ENCODE measurements at places on chromosomes 6 and 20.
A peak's percentile ranks its signal among the peaks of the same experiment; 100 is the strongest.

DNA sequence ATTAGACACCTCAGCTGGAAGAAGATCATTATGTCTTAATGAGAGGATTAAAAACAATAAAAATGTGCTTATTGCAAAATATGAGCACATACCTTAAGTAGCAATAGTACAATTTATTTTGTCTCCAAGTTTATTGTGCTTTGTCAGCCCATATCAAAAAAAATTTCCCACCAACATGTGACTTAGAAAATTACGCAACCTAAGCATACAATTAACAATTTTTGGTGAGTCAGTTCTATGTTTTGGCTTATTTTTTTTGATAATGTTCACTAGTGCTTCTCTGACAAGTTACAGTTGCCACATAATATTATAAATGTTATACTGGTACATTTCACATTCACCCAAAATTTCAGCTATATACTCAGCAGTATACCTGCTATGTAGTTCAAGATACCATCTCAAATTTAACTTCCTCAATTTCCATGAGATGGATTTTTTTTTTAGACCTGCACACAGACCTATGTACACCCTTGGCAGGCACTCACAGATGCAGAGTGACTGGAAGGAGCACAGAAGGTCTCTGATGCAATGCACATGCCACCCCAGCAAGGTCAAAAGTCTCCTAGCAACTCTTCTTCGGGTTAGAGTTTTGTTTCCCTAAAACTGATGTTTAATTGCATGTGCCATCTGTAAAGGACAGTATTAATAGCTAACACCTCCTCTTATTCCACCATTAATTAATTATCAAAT lies 112.4 kb downstream of the PRKN start:
- no peak for DNase-seq

- no peak for DNase-seq
Measured at GRCh38 chr6:109351231-109352130, 30.8 kb downstream of the CD164 start.

- no peak for DNase-seq
Measured at GRCh38 chr6:32855467-32856174, 1.6 kb downstream of the PSMB9 start.

DNA sequence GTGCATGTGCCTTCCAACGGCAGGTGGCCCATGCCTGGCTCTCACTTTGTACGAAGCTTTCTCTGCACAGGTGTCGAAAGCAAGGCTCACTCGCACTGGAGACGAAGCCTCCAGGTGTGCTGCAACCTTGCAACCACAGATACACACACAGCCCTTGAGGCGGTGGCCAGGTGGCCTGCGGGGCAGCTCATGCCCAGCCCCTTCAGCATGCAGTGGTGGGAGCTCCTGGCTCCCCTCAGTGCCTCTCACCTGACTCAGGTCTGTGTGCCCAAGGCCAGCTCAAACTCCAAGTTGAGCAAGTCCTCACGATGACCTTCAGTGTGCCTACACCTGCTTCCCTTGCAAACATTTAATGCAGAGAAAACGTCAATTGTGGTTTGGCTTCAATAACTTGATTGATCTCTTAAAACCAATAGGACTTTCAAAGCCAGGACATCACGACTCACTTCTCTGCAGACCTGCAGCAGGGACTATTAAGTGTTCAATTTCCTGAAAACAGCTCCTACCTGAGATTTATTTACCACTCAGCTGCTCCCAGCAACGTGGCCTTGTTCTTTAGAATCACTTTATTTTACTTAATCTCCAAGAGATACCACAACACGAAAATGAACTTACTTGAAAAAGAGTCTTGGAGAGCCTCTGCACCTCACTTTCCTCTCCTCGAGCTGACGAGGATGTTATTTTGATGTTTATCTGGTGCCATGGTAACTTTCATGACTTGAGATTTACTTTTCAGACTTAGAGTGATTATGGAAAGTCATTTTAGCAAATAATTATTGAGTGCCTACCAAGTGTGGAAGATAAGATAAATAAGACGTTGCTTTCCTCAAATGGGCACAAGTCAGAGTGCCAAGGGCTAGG lies 86.3 kb downstream of the SLC22A23 start:
- DNase-seq = no peak

GRCh38 chr6:17962436-17963031 lies 24.9 kb downstream of the KIF13A start:
- DNase-seq = no peak

DNA sequence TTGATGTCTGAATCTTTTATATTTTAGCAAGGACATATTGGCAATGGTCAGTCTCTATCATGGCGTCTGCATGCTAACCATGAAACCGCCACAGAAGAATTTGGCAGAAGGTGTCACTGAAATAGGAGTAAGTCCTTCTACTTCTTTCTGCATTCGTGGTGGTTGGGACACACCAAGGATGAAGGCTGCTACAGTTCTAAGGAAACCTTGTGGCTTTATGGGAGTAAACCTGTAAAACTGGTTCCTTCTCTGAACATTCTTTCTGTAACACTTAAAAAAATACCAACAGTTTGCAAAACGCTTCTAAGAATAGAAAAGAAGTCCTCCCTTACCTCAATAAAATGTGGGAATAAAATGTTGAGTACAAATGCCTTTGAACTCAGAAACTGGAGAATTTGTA lies 195.3 kb downstream of the SLC24A3 start:
- DNase-seq = no peak

GRCh38 chr6:67606906-67607828 lies 1027.9 kb upstream of the ADGRB3 start:
- DNase-seq = no peak

DNA sequence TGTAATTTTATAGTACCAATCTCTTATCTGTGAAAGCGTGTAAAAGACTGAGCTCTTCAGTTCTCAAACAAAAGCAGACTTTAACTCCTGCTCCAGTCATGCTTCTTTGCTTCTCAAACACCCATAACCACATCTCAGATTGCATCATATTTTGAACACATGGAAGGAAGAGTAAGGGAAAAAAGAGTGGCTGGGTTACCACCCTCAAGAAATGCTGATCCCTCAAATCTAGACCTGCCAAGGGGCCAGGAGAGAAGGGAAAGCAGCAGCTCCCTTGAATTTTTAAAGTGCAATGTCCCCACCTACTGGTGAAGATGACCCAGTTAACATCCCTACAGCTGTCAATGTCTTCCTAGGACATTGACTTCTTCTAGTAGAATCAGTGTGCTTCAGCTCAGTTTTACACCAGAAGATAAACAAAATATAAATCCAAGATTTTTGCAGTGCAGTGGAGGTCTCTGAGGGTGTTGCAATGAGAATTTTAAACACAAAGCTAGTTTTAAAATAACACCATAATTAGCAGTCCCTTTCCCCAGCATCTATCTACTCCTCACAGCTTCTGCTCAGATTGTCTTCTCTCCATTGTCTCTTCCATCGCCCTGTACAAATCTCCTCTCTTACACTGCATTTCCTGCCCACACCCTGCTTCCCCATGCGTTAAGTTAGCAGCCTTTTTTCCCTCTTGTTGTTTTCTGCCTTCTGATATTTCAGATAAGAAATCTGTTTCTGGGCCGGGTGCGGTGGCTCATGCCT lies 22.6 kb upstream of the HLA-DQB2 start:
- DNase-seq = peak; percentile 73

GRCh38 chr6:118350881-118351430 lies 197.1 kb upstream of the PLN start:
- no peak for DNase-seq

DNA sequence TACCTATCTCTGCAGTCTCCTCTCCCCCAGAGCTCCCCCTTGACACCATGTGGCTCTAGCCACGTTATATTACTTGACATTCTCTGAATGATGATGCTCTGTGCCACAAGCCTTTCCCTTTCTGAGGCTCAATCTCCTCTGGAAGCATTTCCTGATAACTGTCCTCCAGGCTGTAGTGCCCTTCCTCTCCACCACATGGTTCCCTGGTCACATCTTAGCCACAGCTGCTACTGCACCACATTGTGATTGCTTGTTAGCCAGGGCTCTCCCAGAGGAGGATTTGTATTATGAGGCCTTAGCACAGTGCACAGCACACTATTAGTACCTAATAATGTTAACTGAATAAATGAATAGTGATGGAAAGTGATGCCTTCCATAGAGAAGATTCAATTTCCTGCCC lies 63.9 kb upstream of the RCAN2 start:
- peak; percentile 13 for DNase-seq

DNA sequence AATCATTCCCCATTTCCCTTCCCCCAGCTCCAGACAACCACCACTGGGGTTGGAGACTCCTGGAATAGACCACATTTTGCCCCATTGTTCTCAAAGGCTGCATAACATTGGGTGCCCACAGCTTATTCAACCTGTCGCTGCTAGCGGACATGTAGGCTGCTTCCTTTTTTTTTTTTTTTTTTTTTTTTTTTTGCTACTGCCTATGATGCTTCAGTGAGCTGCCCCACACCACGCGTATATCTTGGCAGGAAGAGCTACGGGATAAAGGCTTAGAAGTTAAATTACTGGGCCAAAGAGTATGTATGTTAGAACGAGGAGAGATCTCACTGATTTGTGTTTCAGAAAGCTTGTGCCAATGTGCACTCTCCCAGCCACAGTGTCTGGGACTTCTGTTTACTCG lies 7.0 kb downstream of the LBP start:
- peak; percentile 13 for DNase-seq

GRCh38 chr6:47203938-47204611 lies 105.6 kb downstream of the TNFRSF21 start:
- no peak for DNase-seq

GRCh38 chr20:16175322-16175961 lies 397.8 kb downstream of the KIF16B start:
- DNase-seq = no peak

GRCh38 chr6:134111062-134111677 lies 58.7 kb upstream of the SLC2A12 start:
- peak; percentile 72 for DNase-seq

GRCh38 chr20:62906209-62906608 lies 20.1 kb downstream of the DIDO1 start:
- DNase-seq = no peak

GRCh38 chr6:35213824-35214756 lies at the start of gene SCUBE3:
SCUBE3 (plus strand) TSS chr6:35213956; CDS start chr6:35214419, 463 bp downstream.
- DNase-seq = no peak

GRCh38 chr6:46651816-46652215 lies 802 bp downstream of the CYP39A1 start:
- DNase-seq = peak; percentile 51

- peak; percentile 94 for DNase-seq
Measured at GRCh38 chr20:58650776-58651558, at the start of gene STX16. STX16 (plus strand) TSS chr20:58651283; CDS start chr20:58652007, 724 bp downstream.

DNA sequence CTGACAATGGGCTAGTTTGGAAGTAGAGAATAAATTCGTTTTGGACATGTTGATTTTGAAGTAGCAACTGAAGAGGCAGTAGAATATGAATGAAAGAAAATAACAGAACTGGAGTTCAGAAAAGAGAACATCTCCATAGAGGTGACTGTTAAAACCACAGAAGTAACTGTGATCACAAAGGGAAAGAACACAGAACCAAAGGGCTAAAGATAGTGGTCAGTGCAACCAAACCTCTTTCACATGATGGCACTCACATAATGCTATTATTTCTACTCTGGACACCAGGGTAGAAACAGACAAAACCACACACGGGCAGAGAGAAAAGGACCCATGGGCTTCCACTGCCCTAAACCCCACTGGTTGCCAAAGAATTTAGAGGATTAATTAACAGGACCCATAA lies 58.5 kb downstream of the CDK19 start:
- no peak for DNase-seq

GRCh38 chr6:161066511-161066910 lies 74.9 kb downstream of the MAP3K4 start:
- DNase-seq = no peak

DNA sequence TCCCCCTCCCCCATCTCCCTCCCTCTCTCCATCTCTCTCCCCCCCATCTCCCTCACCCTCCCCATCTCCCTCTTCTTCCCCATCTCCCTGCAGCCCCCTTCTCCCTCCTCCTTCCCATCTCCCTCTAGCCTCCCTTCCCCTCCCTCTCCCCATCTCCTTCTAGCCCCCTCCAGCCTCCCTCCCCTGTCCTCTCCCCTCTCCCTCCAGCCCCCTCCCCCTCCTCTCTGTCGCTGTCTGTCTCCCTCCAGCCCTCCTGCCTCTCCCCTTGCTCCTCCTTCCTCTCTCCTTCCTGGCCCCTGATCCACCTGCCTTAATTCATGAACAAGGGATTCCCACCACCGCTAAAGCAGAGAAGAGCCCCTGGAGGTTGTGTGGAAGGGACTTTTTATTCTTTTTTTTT lies 26.9 kb upstream of the CHMP4B start:
- DNase-seq = no peak
